ENCODE measurements at places on chromosomes 6 and 20.

DNA sequence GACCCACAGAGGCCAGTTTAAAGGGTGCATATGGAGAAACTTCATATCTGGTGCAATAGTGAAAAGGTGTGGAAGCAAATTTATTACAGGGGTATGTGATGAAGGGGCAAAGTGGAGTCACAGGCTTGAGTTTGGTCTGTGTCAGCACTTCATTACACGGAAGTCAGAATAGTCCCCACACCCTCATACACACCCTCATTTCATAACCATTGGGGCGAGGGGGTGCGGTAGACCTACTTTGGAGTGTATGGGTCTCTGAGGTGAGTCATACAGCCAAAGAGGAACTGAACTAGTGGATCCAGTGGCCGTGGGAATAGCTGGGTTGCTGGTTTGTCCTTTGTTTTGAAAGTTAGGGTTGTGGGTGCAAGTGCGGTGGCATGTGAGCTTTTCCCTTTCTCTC lies 3.3 kb downstream of the TM9SF4 start:
- DNase-seq, result no peak

- no peak for DNase-seq
Observed at GRCh38 chr6:38307740-38308139, 332.0 kb downstream of the BTBD9 start.

- DNase-seq, result peak; percentile 13
Observed at GRCh38 chr20:17854307-17854903, 114.2 kb downstream of the SNX5 start.

DNA sequence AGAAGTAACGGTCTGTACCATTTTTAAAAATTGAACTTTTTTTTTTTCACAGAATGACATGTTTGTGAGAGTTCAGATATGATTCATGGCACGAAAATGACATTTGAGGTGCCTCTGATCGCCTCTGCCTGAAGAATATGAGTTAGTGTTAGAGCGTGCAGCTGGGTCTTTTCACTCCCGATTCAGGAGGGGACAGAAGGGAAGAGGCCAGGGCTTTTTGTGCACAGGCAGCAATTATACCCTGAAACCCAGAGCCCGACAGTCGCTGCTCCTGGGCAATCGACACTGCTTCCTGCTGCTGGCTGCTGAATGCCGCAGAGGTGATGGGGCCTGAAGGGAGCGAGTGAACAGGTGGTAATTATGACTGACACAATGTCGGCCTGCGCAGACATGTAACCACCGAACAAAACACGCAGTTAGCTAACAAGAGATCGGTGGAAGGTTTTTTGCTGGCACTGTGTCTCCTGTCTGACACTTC lies 652.0 kb upstream of the NOX3 start:
- DNase-seq, result no peak
